NCI-H1930 (cell line): ENCODE measurements at places on chromosomes 6 and 20.

DNA sequence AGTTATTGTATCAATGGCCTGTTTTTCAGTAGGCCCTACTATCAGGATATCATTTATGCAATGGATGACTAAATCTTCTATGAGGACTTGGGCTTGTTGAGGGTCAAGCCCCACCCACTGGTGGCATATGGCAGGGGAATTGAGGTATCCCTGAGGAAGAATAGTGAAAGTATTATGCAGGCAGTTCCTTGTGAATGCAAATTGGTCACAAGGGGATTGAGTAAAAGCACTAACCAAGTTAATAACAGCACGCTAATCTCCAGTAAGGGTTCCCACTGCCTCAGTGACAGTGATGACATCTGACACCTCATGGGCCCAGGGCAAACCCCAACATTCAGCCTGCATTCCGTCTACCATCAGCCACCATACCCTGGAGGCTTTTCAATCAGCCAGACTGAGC is 14.9 kb downstream of the BPIFA1 start:
- no peak for DNase-seq

DNA sequence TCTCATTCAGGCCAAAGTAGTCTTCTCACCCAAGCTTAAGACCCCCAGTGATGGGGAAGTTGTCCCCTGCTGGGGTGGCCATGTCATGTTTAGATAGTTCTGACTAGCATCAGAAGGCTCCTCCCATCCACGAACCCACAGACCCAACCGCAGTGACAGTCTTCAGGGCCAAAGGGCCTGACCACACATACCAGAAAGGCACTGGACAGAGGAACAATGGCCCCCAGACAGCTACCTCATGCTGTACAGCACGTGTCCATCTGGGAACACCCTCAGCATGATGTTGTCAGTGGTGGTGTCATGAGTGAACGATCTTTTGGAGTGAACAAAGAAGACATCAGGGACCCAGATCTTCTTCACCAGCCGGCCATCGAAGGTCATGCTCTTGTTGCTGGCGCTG is 46.3 kb downstream of the GABRR2 start:
- no peak for DNase-seq

GRCh38 chr6:145406783-145407182 is 328.5 kb downstream of the EPM2A start:
- DNase-seq = no peak

- no peak for DNase-seq
Observed at GRCh38 chr6:166620478-166621113, 6.5 kb downstream of the RPS6KA2 start.

DNA sequence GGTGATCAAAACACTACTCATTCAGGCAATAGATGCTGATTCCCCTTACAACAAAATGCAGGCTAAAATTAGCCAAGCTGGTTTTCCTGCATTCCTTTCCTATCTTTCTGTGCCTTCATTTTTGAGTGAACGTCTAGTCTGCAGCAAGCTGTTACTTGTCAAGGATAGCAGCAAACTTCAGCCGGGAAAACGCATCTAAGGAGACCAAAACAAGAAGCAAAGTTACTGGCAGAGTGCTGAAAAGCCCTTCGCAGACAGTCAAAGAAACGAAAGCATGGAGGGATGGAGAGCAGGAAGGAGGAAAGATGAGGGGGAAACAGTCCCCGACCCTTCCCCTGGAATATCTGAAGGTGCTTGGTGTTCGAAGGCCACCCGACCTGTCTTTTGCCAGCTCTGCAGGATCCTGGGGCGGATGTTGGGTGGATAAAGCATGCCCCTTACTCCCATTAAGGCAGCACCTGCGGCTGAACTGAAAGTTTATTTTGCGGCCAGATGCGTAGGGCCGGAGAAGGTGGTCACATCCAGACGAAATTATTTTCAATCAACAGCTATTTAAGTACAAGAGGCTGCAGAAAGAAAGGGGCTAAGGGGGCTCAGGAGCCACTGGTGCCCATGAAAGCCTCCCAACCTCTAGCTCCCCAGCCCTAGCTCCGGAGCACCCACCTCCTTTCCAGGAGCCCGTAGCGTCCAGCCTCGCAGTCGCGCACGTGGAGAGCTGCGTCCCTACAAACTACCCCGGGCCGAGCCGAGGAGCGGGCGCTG is 538 bp downstream of the FERMT1 start:
- no peak for DNase-seq

- no peak for DNase-seq
Observed at GRCh38 chr20:48944663-48945297, 23.3 kb downstream of the ARFGEF2 start.

GRCh38 chr6:111668410-111668809 is 62.7 kb upstream of the TRAF3IP2 start:
- no peak for DNase-seq

DNA sequence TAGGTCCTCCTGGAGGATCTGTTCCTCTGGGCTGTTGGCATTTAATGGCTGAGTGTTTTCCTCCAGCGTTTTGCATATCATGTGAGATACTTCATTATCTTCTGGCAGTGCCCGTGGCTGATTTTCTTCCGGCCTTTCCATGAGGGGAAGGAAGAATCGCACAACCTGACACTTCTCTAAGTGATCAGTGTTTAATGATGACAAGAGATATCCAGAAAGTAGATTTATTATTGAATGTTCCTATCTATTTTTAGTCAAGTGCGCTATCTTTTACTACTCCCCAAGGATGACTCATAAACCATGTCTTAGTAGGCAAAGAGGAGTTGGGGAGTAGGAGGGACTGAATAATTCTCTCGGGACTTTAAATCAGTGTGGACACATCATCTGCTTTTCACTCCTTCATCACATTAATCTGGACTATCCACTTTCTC is 149.7 kb downstream of the PLCB4 start:
- DNase-seq = no peak

DNA sequence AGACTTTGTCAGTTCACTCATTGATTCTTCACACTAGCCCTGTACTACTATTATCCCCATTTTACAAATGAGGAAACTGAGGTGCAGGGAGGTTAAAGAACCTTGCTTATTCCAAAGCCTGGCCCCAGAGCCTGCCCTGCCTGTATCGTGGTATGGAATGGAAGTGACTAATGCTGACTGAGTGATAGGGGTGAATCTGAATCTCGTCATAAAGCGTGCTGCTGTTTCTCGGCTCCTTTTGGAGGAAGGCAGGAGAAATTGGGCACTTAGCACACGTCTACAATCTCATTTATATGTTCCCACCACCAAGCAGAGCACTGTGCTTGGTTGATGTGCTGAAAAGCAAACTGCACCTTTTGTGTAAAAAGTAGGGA is 17.1 kb downstream of the GFRA4 start:
- no peak for DNase-seq

DNA sequence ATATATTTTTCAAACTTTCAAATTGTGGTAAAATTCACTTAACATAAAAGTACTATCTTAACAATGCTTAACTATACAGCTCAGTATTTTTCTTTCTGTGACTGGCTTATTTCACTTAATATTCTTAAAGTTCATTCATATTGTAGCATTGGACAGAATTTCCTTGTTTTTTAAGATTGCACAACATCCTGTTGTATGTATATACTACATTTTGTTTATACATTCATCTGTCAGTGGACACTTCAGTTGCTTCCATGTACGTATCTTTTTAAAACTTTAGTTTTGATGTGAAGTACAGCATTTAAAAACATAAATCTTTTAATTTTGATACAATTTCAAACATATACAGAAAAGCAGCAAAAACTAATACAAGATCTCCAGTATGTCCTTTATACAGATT is 220.7 kb downstream of the ZFAND3 start:
- DNase-seq = no peak

- peak; percentile 64 for DNase-seq
Observed at GRCh38 chr20:34874094-34874654, 1.5 kb upstream of the GGT7 start.

GRCh38 chr6:49038294-49038822 is 424.7 kb downstream of the MMUT start:
- no peak for DNase-seq

- DNase-seq = no peak
Observed at GRCh38 chr6:159062564-159062945, 17.8 kb upstream of the TAGAP start.

DNA sequence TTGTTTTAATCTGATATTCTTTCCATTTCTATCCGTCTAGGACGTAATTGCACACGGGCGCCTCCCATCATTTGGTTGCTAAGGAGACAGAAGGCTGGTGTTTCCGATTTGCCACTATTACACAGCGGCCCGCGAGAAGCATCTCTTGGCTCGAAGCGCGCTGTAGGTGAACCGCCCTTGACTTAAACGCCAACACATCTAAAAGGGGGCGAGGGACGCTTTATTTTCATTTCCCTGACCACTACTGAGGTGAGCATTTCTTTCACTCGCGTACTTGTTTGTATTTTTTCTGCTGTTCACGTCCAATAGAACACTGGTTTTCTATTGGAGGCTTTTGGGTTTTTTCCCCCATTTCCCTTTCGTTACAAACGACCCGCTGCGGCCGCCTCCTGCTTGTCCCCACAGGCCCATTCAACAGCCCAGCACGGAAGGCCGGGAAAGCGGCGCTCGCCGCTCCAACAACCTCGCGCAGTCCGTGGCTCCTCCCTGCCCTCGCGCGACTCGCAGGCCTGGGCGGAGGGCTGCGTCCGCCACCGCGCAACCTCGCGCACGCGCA is 505 bp upstream of the WRNIP1 start:
- DNase-seq = peak; percentile 66

- no peak for DNase-seq
Observed at GRCh38 chr20:4192378-4193068, 177.2 kb upstream of the RNF24 start.

- DNase-seq = no peak
Observed at GRCh38 chr6:80304014-80304413, 197.5 kb downstream of the BCKDHB start.

DNA sequence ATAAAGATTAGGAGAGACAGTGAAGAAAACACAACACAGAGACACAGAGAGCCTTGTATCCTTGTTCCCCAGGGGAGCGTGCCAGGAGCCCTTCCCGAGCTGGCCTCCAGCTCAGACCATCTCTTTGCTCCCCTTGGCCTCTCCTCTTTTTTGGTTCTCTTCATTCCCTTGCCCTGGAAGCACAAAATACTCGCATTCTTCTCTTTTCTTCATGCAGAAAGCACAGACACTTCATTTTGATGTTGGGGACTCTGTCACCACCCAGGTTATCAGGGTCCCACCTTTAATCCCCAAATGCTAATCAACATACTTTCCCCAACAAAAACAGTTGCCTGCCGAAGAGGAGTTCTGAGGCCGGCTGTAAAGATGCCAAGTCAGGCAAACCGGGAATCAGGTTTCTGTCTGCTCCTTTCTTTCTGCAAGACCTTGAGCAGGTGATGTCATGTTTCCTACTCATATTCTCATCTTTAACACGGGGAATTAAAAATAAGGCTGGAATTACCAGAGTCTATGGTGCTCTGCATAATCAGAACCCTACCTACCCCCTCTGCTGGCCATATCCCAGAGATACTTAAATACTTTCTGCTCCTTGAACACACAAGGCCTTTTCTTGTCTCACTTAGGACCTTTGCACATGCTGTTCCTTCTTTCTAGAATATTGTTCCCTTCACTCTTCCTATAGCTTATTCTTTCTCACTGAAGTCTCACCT is 21.7 kb downstream of the TGM6 start:
- DNase-seq = no peak

- no peak for DNase-seq
Observed at GRCh38 chr20:4326195-4327065, 311.1 kb upstream of the RNF24 start.

DNA sequence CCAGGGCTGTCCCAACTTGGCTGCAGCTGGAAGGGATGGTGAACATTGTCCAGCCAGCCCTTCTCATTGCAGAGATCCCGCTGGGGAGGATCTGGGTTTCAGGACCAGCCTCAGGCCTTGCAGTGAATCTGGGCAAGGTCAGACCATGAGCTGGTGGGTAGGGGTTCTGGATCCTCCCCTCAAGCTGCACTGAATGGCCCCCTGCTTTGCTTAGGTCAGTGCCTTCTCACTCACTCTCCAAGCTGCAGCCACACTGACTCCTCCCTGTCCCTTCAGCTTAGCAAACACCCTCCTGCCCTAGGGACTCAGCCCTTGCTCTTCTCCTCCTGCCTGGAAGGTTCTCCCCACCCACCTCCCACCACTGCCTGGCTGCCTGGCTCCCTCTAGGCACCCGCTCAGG is 95.3 kb upstream of the KCNG1 start:
- DNase-seq = no peak

DNA sequence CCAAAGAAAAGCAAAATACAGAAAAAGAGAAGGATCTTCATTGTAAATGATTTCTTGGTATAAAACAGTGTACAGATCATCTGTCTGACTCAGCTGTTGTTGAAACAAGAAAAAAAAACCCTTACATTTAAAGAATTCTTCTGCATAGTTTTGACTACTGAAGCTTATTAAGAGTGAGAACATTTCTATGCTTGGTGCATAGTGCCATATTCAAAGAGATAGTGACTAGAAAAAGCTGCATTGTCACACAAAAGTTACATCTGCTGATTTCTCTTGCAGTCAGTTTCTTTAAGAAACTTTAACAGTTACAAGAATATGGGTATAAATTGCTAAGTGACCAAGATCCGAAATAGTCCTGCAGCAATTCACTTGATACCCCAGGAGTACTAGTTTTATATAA is at the start of gene DEFB112:
TSS of gene DEFB112 (minus strand) at position 101 of the 400 bp plus-strand sequence. CDS start at position 41, 60 bp downstream.
- no peak for DNase-seq

DNA sequence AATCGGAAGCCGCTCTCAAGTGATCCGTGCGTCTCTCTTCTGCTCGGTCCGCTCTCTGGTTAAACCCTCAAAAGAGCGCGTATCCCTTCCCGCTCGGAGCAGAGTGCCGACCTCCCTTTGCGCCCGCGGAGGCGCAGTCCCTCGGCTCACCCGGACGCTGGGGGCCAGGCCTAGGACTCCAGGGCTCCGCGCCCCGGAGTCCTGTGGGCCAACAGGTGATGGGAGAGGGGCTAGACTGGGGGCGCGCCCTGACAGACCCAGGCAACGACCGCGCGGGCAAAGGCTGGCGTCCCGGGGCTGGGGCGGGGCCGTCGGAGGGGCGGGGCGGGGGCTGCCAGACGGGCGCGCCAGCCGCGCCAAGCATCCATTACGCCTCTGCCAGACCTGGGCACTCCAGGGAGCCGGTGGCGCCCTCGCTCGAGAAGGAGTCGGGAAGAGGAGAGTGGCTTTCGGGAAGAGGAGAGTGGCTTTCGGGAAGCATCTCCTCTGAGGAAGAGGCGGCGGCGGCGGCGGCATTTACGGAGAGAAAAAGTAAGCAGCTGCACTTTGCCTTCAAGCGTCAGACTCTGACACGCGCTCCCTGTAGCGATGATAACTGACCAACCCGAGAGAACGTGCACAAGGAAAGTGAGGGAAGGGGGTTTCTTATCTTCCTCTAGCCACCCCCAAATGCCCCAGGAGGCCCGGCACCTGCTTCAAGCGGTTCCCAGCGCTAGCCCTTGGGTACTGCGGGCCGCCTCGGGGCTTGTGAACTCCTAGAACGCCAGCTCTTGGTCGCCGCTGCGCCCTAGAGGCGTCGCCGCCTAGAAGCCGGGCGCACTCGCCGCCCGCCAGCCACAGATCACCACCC is 2.6 kb downstream of the EPHA7 start:
- peak; percentile 43 for DNase-seq

- no peak for DNase-seq
Observed at GRCh38 chr20:4063631-4064030, 48.3 kb upstream of the RNF24 start.
